ENCODE measurements at places on chromosomes 12 and 14.

GRCh38 chr14:84584511-84584910 is 945.4 kb upstream of the FLRT2 start:
- no peak for DNase-seq

DNA sequence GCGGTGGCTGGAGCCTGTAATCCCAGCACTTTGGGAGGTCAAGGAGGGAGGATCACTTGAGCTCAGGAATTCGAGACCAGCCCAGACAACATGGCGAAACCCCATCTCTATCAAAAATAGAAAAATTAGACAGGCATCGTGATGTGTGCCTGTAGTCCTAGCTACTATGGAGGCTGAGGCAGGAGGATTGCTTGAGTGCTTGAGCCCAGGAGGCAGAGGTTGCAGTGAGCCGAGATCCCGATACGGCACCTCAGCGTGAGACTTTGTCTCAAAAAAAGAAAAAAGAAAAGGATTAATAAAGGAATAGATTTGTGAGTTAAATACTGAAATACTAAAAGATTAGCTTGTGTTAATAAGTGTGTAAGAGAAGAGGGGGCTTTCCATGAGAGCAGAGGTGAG is 29.4 kb downstream of the RPGRIP1 start:
- DNase-seq = no peak

DNA sequence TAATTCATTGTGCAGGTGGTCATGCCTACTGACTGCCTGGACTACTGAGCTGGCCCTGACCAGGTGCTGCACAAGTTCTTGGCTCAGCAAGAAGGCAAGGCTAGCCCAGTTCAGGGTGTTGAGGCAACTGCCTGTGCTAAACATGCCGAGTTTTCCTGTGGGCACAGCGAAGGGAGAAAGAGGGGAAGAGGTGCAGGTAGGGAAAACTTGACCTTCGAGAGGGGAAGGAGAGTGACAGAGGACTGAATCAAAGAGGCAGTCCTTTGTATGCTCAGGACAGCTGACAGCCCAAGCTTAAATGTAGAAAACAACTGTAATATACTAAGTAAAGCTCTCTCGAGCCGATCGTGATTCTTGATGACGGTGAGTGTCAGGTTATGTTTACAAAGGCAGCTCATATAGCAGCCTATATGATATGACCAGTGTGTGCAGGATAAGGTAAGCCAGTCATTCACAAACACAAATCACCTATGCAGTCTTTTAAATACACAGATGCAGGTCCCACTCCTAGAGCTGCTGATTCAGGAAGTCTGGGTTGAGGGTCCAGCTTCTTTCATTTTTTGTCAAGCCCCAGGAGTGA is 2.6 kb downstream of the IRAK3 start:
- no peak for DNase-seq

DNA sequence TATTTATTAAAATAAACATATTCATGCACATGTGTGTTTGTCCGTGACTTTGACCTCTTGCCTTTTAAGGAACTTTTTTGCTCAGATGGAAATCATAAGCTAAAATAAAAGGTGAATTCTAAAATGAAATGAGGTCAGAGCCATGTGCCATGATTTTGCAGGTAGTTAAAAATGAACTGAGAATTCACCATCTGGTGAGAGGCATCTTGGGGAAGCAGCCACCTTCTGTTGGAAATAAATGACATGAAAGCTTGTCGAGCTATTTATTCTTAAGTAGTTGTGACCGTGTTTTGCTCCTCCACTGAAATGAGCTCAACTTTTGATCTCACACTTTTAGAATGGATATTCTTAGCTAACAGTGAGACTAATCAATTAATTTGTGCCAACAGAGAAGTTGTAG is 56.8 kb upstream of the CNOT2 start:
- DNase-seq = no peak

GRCh38 chr14:38743966-38744584 is 359.0 kb downstream of the SEC23A start:
- DNase-seq = no peak

DNA sequence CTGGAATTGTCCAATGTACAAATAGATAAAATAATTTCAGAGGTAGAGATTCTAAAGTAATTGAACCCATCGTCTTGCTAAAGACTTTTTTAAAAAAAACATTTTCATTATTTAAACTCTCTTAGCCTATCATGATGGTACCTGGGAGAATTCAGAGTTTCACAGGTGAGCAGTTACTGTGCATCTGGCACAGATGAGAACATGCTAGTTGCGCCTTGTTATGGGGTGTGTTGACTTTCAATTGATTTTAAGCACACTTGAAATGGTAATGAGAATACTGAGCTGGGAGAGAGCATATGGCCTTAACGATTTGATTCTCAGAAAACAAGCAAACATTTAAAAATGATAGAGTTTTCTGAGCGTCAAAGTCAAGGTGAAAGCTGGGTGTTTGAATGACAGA is 66.6 kb downstream of the FLRT2 start:
- DNase-seq = no peak

DNA sequence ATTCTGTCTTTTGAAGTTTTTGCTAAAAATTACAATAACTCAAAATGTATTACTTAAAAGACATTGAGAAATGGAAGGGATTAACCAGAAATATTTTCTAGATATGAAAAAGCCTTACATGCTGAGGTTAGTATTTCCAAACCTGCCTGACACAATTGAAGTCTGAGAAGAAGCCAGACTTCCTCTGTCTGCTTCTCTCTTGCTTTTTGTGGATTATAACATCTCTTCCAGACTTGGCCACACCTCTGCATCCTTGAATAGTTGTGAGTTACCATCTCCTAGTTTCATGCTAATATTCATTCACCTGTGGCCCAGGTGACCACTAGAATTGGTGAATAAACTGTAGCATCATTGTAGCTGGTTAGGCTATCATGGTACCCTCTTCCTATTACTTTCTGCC is 497.6 kb downstream of the SLC16A7 start:
- no peak for DNase-seq

- peak; percentile 48 for DNase-seq
These were observed 991 bp downstream of the FBXL14 start for GRCh38 chr12:1593174-1594005.

Measured in kidney (tissue), 22 donors.